Activated naive CD8-positive, alpha-beta T cell treated with anti-CD3 and anti-CD28 coated beads, Interleukin-2, amount 10 ng/mL, durations not matched to agents 7 days and 5 days (primary cell): ENCODE measurements at places on chromosomes 3 and 15. TPM values are rescaled to one million over a fixed set of nuclear protein-coding genes. Genes with fewer than 3 reads are reported as not detected.
A peak's percentile ranks its signal among the peaks of the same experiment; 100 is the strongest.

C15orf62 gene
- total RNA-seq = 2.4 TPM

GASK1A gene
- total RNA-seq = not detected

DNA sequence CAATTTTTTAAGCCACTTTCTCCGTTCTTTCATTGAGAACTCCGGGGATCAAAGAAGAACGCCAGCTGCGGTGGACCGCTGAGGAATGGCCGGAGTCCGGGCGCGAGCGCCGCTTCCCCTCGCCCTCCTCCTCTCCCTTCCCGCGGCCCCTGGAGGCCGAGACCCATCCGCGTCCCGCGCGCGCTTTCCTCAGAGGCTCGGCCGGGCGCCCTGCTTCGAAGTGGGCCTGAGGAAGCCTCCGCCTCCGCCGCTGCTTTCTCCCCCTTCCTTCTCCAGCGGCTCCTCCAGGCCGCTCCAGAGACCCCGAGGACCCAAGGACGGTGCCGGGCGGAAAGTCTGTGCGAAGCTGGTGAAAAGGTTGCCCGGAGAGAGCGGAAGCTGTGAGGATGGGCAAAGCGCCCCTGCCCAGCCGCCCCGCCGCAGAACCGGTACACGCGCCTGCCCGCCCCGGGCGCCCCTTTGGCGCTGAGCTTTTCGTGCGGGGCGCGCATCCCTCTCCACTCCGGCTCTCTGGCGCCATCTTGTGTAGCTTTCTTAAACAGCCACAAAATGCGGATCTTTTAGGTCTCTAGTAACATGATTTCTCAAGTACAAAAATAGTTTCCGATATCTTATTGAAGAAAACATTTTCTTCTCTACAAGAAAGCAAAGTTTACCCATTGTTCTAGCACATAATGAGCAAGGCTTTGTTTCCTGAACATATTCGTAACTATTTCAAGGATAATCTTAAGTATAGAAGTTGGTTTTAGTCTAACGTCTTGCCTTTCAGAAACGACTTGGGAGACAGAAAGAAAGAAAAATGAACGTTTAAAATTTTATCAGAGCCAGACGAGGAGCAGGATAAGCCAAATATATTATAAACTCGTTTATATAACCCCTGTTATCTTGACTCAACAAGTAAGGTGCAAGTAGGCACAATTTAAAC is 59.2 kb upstream of the FAM174B start:
- DNase-seq = peak; percentile 79

GRCh38 chr3:21835264-21835663 is 84.3 kb upstream of the ZNF385D start:
- no peak for DNase-seq

GRCh38 chr15:26449291-26449690 is 323.6 kb downstream of the GABRB3 start:
- DNase-seq = no peak

DNA sequence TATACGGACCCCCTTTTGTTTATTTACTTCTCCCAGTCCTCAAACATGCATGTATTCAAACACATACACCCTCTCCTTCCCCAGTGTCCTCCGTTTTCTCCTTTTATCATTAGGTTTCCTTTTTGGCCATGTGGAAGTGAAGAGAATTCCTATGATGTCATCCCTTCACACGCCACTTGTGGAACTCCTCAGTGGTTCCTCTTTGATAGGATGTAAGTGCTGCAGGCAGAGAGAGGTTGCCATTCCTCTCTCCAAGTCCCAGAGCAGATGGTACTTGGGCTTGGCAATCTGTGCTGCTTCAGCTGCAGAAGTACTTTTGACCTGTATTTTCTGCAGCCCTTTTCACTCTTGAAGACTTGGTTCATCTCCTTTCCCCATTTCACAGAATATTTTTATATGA is 32.9 kb upstream of the CRTC3 start:
- DNase-seq = no peak
